Epithelial cell of umbilical artery (primary cell): ENCODE measurements at places on chromosomes 1 and 21. TPM values are rescaled to one million over a fixed set of nuclear protein-coding genes. Genes with fewer than 3 reads are reported as not detected.

IRF6 gene
- 36.4 and 72.9 TPM in 2 replicates for total RNA-seq

LCE1F gene
- not detected in 2 replicates for total RNA-seq

OR14K1 gene
- not detected in 2 replicates for total RNA-seq

RIPK4 gene
- not detected in 2 replicates for total RNA-seq

GJA4 gene
- total RNA-seq = 31.5 and 45.5 TPM in 2 replicates

DDR2 gene
- total RNA-seq = 6.8 and 16.7 TPM in 2 replicates

PRAMEF1 gene
- total RNA-seq = not detected in 2 replicates

OLIG2 gene
- total RNA-seq = not detected in 2 replicates

OR2W3 gene
- not detected in 2 replicates for total RNA-seq

WNT3A gene
- total RNA-seq = not detected in 2 replicates

AKT3 gene
- total RNA-seq = 54.2 and 61.4 TPM in 2 replicates

PLD5 gene
- not detected in 2 replicates for total RNA-seq

TTC22 gene
- not detected in 2 replicates for total RNA-seq
